Neural progenitor cell (in vitro differentiated cells): ENCODE measurements at places on chromosomes 7 and 10. TPM values are rescaled to one million over a fixed set of nuclear protein-coding genes. Genes with fewer than 3 reads are reported as not detected.

- DNase-seq, result no peak
These were observed 7.5 kb downstream of the SFXN2 start for GRCh38 chr10:102721954-102722353.

GRCh38 chr10:94023906-94024305, 30.2 kb downstream of the PLCE1 start:
- DNase-seq, result no peak

DNA sequence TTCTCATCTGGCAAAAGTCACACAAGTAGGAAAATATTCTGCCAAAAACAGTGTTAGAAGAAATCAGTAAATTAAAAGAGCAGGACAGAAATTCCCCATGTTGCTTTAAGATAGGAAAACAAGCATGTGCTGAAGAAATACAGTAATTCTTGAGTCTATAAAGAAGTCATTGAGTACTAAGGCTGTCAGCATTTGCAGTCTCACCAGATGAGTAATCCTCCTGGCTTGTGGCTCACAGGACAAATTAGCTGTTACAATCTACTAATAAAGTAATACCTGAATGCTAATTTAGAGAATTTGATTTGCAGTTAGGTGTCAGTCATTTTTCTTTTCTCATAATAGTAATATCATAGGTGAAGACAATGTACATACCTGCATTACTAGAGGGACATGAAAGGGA, 1158.9 kb upstream of the CELF2 start:
- no peak for DNase-seq

DNA sequence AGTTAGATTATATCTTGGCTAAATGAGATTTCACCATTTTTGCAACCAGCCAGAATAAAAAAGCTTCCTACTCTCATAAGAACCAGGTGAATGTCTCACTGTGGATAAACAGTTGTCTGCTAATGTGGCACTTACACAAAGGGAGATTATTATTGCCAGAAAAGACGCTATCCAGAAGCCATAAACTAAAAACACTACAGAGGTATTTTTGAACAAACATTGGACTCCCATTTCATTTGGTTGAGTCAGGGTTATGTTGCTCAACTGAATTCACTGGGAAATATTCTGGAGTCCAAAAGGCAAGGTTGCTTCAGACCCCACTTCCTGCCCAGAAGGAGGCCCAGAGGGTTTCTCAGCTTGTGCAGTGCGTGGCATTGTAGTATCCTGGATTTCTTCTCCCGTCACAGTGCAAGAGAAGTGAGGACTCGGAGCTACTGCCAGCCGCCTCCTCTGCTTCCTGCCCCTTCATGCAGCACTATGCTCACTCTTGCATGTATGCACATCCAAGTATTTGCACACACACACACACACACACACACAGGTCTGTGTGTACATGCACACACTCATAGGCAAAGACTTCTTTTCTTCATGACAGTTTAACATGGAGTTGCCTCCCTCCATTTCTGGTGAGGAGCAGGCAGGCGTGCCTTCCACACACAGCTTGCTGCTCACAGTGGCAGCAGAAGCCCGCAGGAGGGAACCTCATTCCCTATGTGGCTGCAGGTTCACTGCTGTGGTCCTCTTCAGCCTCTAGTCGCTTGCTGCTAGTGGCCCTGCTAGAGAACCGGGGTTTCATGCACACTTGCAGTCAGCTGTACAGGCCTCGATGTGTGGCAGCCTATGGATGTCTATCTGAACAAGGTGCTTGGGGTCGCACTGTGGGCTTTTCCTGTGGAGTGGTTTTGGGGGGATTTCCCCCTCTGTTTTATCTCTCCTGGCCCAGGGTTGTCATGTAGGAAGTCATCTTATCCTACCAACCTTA, 10.1 kb downstream of the DENND10 start:
- no peak for DNase-seq

The DENND2A gene
- 23.7 and 27.0 TPM in 2 replicates for total RNA-seq
